Retinal pigment epithelial cell (primary cell): ENCODE measurements at places on chromosomes 3 and 15.

GRCh38 chr15:85972805-85973540, 106.7 kb upstream of the AGBL1 start:
- DNase-seq: no peak

- DNase-seq: peak; percentile 73
These were observed 57.8 kb upstream of the NMD3 start for GRCh38 chr3:161163297-161163696.

DNA sequence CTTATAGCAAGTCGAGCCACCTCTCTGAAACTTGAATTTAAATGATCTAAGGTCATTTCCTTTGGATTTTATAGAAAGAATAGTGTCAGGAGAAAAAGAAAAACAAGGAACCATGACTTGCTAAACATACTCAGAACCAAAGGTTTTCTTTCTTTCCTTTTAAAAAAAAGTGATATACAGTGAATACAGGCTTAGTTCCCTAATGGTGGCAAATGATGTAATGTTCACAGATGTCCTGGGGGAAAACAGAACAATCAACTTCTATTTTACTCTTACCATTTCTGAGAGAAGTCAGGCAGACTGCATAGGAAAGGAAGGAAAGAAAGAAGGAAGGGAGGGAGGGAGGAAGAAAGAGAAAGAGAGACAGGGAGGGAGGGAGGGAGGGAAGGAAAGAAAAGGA, 56.5 kb downstream of the ST6GAL1 start:
- DNase-seq: no peak

GRCh38 chr3:22297436-22297835, 546.4 kb upstream of the ZNF385D start:
- no peak for DNase-seq

DNA sequence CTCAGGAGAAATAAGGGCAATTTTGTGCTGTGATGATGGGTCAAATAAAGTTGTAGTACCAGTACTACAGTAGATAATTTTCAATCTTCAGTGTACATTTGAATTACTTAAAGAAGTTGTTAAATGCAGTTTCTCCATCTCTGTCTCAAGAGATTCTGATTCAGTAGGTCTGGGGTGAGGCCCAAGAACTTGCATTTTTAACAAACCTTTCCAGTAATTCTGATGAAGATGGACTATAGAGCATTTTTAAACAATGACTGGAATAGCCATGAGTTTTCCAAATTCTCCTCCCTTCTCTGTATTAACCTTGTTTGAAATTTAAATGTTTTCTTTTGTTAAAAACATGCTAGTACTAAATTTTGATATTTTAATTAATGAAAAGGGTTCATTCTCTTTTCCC, 127.0 kb upstream of the CD96 start:
- no peak for DNase-seq

GRCh38 chr3:69292959-69293574, 92.8 kb downstream of the FRMD4B start:
- DNase-seq: no peak

- no peak for DNase-seq
These were observed 50.7 kb upstream of the C3orf49 start for GRCh38 chr3:63768386-63768785.

DNA sequence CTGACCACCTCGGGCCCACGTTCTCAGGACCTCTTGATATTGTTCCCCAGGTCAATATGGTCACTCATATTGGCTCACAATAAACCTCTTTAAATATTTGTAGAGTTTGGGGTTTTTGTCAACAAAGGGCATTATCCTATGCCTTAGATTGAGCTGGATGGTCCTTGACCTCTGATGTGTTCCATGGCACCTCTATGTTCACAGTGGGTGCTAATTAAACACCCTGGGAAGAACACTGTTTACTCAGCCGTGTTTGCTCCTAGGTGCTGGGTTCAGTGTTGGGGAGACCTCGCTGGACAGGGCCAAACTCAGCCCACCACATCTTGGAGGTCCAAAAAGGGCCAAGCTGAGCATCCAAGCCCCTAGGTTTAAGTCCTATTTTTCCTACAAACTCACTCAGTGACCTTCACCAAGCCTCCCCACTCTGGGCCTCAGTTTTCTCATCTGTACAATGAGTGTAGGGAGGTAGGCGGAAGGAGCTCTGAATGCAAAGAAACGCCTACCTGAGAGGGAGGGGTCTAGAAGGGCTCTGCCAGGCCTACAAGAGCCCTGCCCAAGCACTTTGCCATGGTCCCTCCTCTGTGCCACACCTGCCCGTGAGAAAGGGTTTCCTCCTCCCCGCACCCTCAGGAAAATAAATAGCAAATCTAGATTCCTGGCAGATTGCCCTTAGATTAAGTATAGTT, 7.2 kb downstream of the FAM174B start:
- DNase-seq: no peak

GRCh38 chr15:75178171-75178937, 23.3 kb upstream of the C15orf39 start:
- no peak for DNase-seq

DNA sequence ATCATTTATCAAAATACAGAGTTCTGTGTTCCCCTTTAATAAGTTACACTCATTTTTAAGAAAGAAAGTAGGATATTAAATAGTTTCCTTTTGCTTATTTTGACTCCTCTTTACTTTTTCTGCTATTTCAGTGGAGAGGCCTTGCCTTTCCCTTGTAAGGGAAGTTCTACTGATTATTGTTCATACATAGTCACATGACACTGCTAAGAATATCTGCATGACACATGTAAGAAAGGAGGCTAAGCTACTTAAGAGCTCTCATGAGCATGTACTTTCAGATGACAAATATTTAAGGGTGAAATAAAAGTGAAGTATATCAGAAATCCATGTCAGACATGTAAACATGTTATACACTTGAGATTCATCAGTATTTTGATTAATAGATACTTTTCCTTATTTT, 39.0 kb downstream of the MYRIP start:
- DNase-seq: peak; percentile 68

GRCh38 chr15:70056091-70056680, 41.5 kb downstream of the TLE3 start:
- DNase-seq: no peak

DNA sequence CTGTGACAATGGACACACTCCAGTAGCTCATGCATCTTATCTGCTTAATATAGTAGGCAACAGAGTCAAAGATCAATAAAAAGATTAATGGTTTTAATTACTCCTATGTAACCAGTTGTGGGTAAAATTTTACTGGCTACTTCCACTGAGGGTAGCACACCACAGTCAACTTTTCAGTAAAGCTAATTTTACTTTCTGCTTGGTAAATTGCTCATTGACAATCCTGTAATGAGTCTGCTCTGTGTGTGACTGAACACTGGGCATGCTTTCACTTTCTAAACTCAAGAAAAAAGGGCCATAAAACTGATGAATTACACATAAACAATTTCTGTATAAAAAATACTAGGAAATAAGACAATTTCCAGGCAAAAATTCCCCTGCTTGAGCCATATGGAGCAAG, 838.3 kb downstream of the VGLL3 start:
- DNase-seq: no peak

- DNase-seq: no peak
These were observed 36.1 kb upstream of the HRH1 start for GRCh38 chr3:11118181-11118682.

GRCh38 chr3:5198313-5198677, 10.8 kb downstream of the EDEM1 start:
- DNase-seq: no peak

GRCh38 chr3:98343647-98344507, 9.8 kb upstream of the OR5K4 start:
- no peak for DNase-seq

- DNase-seq: no peak
These were observed 213.7 kb upstream of the RORA start for GRCh38 chr15:61442821-61443220.

GRCh38 chr3:37024820-37025405, 31.6 kb downstream of the MLH1 start:
- DNase-seq: no peak

GRCh38 chr15:85297537-85297936, 82.9 kb upstream of the AKAP13 start:
- no peak for DNase-seq

GRCh38 chr3:38245930-38246329, 19.7 kb upstream of the SLC22A13 start:
- DNase-seq: no peak

GRCh38 chr3:114128826-114129225, 50.0 kb downstream of the DRD3 start:
- no peak for DNase-seq

DNA sequence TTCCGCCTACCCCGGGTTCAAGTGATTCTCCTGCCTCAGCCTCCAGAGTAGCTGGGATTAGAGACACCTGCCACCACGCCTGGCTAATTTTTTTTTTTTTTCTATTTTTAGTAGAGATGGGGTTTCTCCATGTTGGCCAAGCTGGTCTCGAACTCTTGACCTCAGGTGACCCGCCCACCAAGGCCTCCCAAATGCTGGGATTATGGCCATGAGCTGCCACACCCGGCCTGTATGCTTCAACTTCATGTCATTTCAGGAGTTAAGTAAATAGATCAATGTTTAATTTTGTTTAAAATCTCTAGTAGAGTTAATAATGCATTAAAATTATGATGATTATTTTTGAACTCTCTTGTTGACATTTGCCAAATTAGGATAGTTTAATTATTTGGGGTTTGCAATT, 121.1 kb upstream of the ALDH1A3 start:
- no peak for DNase-seq

DNA sequence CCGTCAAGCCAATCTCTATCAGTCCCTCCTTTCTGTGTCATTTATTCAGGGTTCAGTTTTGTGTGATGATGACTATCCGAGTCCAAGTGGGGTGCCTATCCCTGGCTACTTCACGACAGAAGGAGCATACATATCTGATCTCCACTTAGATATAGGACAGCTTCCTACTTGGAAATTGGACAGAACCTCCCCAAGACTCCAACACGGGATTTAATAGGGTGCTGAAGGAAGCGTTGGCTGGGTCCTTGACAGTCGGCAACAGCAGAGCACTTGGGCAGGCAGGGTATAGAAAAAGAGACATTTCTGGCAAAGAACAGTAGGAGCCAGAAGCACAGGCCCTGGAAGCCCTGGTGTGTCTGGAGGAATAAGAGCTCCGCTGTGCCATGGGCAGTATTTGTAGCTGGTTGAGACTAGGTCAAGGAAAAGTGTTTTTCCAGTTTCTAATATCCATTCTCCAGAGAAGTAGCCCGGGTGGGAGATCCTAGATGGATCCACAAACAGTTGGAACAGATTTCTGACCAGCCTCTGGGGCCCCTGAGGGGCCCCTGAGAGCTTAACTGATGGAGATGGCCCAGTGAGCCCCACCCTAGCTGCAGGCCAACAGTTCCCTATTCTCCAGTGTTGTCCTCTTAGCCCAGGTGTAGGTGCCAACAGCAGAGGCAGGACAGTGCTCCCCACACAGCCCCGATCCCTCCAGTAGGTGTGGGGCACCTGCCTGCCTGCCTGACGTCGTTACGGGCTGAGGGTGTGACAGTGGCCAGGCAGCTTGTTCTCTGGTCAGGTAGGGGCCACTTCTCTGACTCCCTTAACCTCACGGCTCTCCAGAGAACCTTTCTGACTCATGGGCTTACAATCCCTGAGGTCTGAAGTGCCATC, 130.8 kb downstream of the CHCHD6 start:
- DNase-seq: no peak

DNA sequence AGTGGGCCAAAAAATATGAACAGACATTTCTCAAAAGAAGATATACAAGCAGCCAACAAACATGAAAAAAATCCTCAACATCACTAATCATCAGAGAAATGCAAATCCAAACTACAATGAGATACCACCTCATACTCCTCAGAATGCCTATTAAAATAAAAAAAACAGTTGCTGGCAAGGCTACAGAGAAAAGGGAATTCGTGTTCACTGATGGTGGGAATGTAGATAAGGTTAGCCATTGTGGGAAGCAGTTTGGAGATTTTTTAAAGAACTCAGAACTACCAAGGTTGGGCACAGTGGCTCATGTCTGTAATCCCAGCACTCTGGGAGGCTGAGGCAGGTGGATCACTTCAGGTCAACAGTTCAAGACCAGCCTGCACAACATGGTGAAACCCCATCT, 27.8 kb upstream of the C15orf40 start:
- no peak for DNase-seq

GRCh38 chr15:31062310-31062847, 39.1 kb downstream of the TRPM1 start:
- no peak for DNase-seq

DNA sequence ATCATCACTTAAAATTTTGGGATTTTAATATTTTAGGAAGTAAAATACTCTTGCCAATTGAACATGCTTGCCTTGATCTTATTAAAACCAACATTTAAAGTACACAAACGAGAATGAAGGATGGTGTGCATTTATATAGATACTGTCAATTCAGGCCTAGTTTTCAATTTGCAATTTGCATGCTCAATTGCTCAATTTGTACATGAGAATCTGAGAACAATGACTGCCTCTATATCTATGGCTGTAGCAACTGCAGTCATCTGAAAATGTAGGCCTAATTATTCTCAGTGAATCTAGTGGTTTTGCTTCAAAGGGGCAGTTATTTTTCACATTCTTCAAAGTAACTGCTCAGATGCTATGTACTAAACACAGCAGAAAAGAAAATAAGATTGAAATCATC, 18.8 kb downstream of the ZBBX start:
- no peak for DNase-seq

DNA sequence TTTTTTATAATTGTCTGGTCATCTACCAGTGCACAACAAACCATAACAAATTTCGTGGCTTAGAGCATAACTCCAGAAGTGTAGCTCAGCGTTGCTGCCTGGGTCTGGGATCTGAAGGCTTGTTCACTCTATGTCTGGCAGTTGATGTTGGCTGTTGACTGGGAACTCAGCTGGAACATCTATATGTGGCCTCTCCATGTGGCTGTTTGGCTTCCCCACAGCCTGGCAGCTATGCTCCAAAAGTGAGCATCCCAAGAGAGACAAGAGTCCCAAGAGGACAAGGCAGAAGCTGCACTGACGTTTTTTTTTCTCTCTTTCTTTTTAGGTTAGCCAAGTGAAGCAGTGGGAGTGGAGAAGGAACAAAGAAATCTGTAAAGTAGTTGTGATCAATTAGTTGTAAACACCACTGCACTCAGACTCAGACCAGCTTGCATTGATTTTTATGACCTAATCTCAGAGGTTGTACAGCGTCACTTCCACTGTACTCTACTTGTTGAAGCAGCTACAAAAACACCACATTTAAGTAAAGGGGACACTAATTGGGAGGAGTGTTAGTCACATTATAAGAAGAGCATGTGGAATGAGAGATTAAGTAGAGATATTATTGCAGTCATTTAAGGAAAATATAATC, 2.5 kb upstream of the GPR176 start:
- DNase-seq: no peak

DNA sequence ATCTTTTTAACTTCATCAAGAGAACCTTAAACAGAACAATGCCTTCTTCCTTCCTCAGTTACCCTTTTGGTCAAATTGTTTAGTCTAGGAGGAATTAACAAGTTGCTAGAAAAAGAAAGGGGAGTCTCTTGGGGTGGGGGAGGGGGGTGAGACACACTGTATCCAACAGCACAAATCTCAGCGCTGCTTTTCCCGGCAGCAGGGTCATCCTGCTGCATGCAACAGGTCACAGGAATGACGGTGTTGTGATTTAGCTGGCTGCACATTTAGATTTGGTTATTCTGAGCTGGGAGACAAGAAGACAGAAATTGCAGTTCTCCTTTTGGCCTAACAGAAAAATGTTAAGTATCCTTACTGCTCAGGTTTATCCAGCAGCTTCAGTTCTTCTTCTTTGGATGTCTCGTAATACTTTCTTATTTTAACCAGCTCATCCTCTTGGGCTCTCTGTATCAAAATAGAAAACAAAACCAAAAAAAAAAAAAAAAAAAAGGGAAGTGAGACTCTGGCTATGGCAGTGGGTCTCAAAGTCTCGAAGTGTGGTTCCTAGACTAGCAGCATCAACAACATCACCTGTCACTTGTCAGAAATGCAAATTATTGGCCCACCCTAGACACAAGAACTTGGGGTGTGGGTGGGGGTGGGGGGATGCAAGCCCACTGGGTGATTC, 190.5 kb downstream of the GREM1 start:
- DNase-seq: no peak
